Fibroblast of skin of left quadriceps (primary cell): ENCODE measurements at places on chromosomes 7 and 10.
A peak's percentile ranks its signal among the peaks of the same experiment; 100 is the strongest.

GRCh38 chr7:6392712-6393666 is 54.8 kb downstream of the DAGLB start:
- DNase-seq, result no peak

DNA sequence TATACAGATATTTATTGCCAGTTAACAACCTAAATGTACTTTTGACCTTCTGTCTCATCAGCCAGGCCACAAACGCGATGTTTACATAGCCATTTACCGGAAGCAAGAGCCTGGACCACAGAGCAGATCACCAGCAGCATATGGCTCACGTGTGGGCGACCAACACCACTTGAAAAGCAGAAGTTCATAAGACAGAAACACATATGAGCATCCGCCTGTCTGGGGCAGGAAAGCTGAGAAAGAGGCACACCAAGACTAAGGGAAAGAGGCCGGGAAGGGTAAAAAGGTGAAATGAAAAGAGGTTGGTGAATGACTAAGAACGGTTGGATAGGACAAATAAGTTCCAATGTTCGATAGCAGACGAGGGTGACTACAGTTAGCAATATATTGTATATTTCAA is 1.3 kb downstream of the ABCB1 start:
- DNase-seq, result no peak

GRCh38 chr7:128102490-128103291 is 71.5 kb upstream of the LRRC4 start:
- no peak for DNase-seq

DNA sequence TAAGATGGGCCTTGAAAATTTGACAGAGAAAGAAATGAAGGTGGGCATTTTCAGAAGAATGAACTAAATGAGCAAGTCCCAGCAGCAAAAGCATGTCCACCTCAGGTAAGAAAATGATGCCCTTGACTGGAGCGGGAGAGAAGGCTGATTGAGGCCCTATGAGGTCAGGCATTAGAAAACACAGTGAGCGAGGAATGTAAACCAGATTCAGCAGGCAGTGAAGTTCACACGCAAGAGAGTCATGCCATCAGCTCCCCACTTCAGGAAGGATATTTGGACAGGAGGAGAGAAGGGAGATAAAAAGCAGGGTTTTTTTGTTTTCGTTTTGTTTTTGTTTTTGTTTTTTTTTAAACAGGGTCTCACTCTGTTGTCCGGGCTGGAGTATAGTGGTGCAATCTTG is 166.4 kb downstream of the PPP1R17 start:
- DNase-seq, result no peak

GRCh38 chr10:130790339-130790738 is 521.2 kb downstream of the TCERG1L start:
- no peak for DNase-seq

- no peak for DNase-seq
These were observed 168.8 kb upstream of the KLF14 start for GRCh38 chr7:130902755-130903357.

GRCh38 chr10:20890009-20890408 is 7.1 kb downstream of the NEBL start:
- no peak for DNase-seq

DNA sequence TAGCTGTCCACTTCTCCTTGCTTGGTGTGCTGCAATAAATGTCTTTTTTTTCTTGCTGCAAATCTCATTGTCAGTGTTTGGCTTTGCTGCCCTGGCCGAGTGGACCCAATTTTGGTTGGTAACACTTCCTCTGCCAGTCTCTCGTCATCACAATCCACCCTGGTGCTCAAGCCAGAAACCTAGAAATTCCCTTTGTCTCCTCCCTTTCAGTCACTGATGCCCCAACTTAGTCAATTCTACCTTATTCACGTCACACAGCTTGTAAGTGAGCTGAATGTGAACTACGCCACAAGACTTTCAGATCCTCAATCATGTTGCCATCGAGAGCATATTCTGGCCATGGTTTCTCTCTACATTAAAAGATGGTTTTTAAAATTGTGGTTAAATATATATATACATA is 13.0 kb upstream of the FRA10AC1 start:
- no peak for DNase-seq

DNA sequence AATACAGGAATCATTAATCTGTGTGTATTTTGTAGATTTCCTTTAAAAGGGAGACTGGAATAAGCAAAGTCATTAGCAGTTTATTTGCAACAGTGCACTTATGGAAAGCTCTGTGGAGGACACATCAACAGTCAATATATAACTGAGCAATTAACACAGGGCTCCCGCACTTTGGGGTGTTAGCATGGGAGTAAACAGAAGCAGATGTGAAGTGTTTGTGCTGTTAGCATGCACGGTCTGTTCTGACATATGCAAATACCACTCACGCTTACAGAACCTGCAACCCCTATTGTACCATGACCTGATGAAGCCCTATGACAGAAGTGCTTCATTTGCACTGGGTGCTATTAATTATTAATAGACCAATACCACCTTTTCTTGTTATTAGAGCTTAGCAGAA is 118.9 kb downstream of the PPP1R3A start:
- DNase-seq, result no peak

DNA sequence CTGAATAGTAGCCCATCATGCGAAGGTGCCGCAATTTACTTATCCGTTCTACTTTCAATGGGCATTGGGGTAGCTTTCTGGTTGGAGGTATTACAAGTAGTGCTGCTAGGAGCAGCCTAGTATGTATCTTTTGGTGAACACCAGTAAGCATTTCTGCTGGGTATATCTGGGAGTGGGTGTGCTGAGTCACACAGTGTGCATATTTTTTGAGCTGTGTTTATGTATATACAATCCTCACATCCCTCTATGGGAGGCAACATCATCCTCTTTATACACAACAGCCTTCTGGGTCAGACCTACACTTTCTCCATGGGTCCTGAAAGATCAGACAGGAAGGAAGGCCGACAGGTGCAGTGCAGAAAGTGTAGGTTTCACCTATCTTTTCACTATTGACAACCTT is 36.3 kb downstream of the PYROXD2 start:
- DNase-seq, result no peak

- no peak for DNase-seq
These were observed 146.7 kb upstream of the MGMT start for GRCh38 chr10:129320340-129320739.

DNA sequence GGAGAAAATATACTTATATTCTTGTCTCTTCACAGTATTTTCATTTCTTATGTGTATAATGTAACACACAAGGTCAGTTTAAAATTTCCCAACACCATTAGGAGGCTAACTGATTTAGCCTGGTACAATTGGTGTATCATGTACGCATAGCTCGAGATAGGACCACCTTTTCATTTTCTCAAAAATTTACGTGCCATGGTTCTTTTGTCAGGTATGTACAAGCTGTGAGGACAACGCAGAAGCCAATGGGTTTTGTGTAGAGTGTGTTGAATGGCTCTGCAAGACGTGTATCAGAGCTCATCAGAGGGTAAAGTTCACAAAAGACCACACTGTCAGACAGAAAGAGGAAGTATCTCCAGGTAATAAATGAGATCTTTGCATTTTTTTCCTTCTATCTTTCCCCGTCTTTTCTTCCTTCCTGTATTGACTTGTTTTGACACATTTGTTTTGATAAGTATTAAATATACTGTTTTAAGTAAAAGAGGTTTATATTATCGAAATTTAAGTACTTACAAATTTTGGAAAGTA is 55.0 kb downstream of the TRIM24 start:
- DNase-seq, result no peak

GRCh38 chr7:37248396-37248861 is 200.2 kb downstream of the ELMO1 start:
- no peak for DNase-seq

DNA sequence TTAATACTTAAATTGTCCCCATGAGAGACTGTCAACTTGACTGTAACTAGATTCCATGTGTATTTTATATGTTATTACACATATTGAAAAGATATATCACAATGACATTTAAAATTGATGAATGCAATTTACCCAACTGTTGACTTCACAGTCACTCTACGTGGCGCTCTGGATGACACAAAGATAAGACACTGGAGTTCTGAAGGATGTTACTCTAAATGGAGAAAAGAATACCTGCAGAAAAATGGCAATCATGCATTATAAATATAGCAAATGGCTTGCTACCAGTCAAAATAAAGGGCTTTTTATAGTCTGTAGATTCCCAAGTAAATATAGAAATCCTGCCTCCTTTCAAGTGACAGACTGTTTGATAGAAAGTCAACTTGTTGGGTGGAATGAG is 143.6 kb upstream of the KLF6 start:
- DNase-seq, result no peak

DNA sequence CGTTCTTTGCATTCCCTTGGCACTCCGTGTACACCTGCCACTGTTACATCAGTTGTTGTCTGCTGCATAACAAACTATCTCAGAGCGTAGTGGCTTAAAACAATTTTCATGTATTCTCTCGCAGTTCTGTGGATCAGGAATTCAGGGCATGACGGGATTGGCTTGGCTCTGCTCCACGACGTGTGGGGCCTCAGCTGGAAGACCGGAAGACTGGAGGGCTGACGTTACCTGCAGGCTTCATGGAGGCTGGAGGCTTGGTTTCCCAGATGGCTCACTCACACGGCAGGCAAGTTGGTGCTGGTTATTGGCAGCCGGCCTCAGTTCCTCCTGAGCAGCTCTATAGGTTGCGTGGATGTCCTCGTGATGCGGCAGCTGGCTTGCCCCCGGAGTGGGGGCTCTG is 25.5 kb downstream of the NYAP1 start:
- peak; percentile 82 for DNase-seq

DNA sequence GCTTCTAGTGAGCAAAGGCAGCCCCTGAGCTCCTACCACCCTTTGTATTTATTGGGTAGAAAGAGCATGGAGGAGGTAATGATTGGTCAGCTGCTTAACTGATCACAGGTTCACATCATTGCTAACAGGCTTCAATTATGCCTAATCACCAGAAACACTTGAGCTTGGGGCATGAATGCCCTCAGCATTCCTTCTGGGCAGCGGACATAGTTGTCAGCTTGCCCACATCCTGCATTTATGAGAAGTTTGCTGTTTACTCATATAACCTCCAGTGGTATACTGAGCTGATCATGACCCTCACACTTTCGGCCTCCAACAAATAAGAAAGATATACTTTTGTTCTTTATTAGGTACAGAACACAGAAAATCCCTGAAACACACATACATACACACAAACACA is 140.3 kb upstream of the ODAD2 start:
- no peak for DNase-seq

GRCh38 chr7:138573741-138574140 is 113.7 kb downstream of the TRIM24 start:
- DNase-seq, result no peak

- DNase-seq, result no peak
These were observed 536.4 kb downstream of the GRM8 start for GRCh38 chr7:126716321-126716720.

DNA sequence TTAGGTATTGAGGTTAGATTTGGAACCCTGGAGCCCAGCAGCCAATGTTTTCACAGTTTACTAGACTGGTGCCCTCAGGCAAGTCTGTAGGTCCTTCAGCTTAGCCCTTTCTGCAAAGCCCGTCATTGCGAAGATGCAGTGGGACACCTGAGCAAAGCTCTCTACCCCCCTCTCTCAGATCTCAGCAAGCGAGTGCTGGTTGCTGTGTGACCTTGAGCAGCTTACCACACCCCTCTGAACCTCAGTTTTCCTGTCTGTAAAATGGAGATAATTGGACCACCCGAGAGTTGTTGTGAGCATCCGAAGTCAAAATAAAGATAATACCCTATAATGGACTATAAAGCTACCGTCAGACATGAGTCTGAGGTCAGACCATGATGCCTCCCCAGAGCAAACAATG is 3.7 kb downstream of the NPC1L1 start:
- no peak for DNase-seq

DNA sequence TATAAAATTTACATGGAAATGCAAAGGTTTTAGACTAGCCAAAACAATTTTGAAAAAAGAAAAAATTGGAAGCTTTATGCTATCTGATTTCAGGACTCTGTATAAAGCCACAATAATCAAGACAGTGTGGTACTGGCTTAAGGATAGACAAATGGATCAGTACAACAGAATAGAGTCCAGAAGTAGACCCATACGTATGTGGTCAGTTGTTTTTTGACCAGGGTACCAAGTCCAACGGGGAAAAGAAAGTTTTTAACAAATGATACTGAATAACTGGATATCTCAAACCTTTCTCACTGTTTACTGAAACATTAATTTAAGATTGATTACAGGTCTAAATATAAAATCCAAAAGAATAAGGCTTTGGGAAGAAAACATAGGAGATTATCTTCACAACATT is 79.7 kb downstream of the PODXL start:
- no peak for DNase-seq

DNA sequence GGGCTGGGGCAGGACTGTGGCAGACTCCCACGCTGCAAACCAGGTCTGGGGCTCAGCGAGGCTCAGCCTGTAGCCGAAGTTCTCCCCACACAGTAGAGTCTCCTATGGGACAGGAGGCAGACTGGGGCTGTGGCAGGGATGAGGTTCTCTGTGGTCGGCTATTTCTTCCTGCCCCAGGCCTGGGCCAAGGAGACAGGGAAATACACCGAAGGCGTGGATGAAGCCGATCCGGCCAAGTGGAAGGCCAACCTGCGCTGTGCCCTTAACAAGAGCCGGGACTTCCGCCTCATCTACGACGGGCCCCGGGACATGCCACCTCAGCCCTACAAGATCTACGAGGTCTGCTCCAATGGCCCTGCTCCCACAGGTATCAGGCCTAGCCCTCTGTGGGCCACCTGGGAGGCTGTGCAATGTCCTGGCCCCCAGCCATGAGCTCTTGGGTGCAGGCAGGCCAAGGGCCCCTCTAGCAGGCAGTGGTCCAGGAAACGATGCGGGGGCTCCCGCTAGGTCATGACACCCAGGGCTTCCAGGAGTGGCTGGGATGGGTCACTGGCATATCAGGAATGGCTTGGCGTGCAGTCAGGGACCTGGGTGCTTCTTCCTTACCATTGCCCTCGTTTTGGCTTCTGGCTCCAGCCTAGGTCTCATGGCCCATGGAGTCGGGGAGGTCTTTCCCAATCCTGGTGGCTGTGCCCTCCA is 8.1 kb downstream of the IRF5 start:
- DNase-seq, result no peak

GRCh38 chr10:69220507-69220906 is 375 bp downstream of the HKDC1 start:
- DNase-seq, result no peak

DNA sequence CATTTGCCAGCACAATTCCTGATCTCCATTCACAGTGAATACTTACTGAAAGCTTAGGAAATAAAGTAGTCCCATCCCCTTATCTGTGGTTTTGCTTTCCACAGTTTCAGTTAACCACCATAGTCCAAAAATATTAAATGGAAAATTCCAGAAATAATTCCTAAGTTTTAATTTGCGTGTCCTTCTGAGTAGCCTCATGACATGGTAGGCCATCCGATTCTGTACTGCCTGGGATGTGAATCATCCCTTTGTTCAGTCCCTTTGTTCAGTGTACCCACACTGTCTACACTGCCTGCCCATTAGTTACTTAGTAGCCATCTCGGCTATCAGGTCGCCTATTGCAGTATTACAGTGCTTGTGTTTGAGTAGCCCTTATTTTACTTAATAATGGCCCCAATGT is 14.2 kb downstream of the RAB11FIP2 start:
- DNase-seq, result no peak

DNA sequence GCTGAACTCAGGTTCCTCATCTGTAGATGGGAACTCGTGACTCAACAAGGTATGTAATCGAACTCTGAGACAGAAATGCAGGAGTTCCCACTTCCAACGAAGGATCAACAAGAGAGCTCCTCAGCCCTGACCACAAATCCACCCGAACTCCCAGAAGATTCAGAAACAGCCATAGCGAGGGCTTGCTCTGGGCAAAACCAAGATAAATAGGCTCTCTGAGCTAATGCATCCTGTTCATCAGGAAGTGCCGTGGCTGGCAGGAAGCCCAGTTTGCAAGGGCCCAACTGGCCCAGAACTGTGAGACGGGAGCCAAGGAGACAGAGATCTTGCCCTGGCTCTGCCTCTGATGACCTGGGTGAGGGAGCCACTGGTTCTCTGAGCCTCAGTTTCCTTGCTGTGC is 141.7 kb upstream of the PFKP start:
- DNase-seq, result peak; percentile 7
